ENCODE measurements at places on chromosomes 11 and 22.

GRCh38 chr11:123718063-123718462 is 23.4 kb downstream of the ZNF202 start:
- no peak for DNase-seq

- DNase-seq = no peak
Observed at GRCh38 chr11:126809514-126810289, 190.9 kb downstream of the KIRREL3 start.

DNA sequence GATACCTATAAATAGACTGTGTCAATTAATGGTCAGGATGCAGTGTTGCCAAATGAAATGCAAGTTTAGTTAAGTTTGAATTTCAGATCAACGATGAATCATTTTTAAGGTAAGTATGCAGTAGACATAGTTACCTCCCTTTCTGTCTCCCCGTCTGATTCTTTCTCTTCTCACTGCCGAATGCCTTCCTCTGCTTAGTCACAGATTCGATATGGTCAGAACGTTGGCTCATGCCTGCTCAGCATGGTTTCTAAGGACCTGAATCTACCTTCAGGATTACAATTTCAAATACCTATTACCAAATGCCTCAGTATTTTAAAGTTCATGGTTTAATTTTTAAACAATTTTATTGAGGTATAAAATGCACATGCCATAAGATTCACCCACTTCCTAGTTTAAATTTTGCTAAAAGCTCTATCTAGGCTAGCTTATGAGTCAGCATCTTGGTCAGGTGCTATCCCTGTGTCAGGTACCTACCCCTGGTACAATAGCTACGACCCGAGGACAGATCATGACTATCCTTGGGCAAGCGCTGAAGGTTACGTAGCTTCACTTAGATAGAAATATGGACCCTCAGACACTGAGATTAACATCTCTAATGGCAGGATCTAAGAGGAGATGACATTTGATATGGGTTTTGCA is 78.2 kb upstream of the SPON1 start:
- DNase-seq = no peak

GRCh38 chr22:39482768-39483167 is 19.3 kb upstream of the MIEF1 start:
- no peak for DNase-seq

GRCh38 chr11:67010296-67010905 is 12.5 kb upstream of the SYT12 start:
- no peak for DNase-seq

GRCh38 chr11:118042141-118042540 is 34.7 kb upstream of the TMPRSS4 start:
- no peak for DNase-seq

DNA sequence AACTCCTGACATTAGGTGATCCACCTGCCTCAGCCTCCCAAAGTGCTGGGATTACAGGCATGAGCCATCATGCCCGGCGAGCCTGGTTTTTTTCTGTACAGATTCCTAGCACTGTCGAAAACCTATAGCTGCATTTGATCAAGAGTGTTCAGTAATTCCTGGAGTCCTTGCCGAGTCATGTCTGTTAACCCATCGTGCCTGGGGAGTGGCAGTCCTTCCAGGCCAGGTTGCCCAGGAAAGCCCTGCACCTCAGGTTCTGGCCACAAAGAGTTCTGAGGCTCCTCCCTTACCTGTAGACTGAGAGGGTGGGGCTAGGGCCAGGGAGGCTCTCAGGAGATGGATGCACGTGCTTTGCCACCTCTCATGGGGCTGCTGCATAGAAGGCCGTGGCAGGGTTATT is 17.0 kb downstream of the YDJC start:
- no peak for DNase-seq

DNA sequence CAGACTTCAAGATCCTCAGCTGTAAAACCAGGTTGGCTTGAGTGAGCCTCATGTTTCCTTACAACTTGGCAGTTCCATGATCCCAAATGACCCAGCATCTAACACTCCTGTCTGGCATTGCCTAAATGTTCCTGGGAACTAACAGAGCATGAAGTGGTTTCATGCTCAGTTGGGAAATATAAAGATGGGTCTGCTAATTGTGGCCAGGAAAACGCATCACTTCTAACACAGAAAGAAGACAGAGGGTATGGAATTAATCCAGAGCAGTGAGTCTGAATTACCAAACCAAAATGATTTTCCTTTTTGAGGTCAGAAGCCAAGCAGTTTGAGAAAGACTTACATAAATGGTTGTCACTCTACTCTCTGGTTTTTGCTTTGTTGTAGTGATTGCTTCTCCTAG is 60.5 kb upstream of the MMP13 start:
- DNase-seq = no peak

GRCh38 chr11:79059141-79059540 is 381.7 kb downstream of the TENM4 start:
- DNase-seq = no peak

DNA sequence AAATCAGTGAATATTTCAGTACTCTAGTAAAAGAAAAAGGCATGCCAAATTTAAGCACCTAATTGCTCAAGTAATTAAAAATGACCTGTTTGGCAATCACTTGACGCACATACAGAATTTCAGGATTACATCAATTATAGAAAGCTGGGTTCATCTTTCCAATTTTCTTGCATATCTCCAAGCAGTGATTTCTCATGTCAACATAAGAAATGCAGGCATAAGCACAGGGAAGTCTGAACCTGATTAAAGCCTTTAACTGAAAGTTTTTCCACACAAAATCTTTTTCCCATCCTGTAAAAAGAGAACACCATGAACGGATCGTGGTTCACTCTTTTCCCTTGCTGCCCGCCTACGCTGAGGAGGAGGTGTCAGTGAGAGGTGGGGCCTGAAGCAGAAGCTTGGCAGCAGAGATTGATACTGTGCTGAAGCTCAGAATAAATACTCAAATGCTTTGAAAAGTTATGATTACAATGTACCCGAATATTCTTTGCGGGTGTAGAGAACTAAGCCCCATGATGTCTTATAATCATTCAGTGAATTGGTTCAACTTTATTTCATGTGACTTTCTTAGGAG is 704.1 kb upstream of the CCDC90B start:
- no peak for DNase-seq

DNA sequence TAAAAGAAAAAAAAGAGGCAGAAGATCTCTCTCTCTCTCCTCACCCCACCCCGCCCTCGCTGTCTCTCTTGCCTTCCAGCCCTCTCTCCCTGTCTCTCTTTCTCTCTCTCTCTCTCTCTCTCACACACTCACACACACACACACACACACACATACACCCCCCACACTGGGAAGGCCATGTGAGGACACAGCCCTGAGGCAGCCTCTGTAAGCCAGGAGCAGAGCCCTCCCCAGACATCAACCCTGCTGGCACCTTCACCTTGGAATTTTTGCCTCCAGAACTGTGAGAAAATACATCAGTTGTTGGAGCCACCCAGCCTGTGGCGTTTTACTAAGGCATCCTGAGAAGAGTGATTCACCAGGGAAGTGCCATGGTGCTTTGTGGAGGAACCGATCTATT is 14.7 kb downstream of the APOL3 start:
- DNase-seq = no peak

DNA sequence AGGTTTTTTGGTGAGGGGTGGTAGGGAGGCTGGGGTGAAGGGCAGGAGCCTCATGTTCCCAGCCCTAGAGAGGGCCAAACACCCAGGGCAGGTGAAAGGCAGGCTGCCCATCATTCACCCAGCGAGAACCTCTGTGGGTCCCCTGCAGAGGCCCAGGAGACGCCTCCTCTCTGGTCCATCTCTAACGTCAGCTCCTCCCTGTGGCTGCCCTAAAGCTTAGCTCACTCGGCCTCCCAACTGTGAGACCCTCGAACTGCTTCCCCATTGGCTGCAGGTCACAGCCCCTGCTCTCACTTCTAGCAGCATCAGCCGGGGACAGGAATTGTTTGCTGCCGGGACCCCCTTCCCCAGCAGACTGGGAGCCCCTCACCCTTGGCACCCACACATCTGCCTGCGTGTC is 615 bp upstream of the NFAM1 start:
- no peak for DNase-seq

DNA sequence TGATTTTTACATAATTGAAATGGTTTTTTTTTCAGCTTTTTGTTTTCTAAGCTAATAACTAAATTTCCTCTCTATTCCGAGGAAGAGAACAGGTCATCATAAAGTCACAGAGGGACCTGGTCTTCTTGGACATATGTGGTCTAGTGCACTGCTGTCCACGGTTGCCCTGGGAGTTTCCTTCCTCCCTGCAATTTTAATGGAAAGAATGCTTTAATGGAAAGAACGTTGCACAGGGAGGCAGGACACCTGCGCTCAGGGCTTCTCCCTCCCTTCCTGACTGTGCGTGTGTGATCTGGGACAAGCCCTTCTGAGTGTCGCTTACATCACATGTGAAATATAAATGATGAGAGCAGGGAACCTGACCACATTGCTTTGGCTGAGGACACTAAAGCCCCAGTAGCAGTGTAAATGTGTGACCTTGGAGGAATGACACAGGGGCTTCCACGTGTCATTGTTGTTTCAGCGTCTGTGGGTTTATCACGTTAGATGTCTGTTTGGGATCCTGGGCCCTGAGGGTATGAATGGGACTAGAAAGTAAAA is 93.2 kb downstream of the AMOTL1 start:
- no peak for DNase-seq

- no peak for DNase-seq
Observed at GRCh38 chr11:44016546-44017442, 31.0 kb upstream of the ACCSL start.

All from stimulated activated CD8-positive, alpha-beta memory T cell treated with anti-CD3 and anti-CD28 coated beads, Interleukin-7, amount 100 ng/mL, for 1 hour (primary cell).